ENCODE measurements at places on chromosomes 6 and 20. TPM values are rescaled to one million over a fixed set of nuclear protein-coding genes. Genes with fewer than 3 reads are reported as not detected.
A peak's percentile ranks its signal among the peaks of the same experiment; 100 is the strongest.

DNA sequence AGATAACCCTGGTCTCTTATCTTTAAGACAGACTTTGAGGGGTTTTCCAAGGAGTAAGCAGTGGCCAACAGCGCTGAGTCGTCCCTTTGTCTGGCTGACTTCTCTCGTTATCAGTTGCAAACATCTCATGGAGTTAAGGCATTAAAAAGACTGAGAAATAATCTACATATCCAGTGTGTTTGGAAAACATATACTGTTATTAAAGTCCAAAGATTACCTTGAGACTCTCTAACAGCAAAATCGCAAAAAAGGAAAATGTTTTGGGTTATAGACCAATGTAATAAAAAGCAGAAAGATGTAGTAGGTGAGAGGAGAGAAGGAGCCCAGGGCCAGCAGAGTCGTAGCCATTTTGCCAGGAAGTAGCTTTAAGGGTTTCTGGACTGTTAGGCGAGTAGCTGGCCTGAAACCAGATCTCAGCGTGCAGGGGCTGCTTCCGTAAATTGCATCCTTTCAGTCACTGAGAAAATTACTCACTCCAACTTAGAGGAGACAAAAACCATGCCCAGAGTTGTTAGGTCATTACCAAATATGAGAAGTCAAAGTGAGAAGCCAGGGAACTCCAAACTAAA, 24.6 kb downstream of the MYLK4 start:
- no peak overlapping the region for H3K4me3 ChIP-seq
- H3K36me3 ChIP-seq, result no peaks in the 10 kb centered on the region
- DNase-seq, result no peak
- peaks cover 4% of the 10 kb centered on the region for H3K4me1 ChIP-seq
- peaks cover 14% of the 10 kb centered on the region for H3K27me3 ChIP-seq

DNA sequence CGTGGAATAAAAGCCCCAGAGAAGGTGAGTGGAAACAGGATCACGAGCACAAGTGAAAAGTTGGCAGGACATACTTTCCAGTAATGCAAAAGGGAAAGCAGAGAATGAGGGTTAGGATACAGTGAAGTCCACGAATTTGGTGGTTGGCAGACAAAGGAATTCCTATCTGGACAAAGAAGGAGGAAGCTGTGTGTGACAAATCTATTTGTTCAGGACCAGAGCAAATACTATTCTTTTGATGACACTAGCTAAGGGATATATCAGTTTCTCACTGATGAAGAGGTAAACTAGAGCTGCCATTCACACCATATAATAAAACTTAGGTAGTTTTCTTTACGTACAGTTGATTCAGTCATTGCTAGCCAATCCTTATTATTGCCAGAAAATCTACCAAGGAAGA, 156.8 kb upstream of the GRIK2 start:
- no peaks in the 10 kb centered on the region for H3K4me1 ChIP-seq
- DNase-seq, result no peak
- H3K27ac ChIP-seq, result no peak overlapping the region
- H3K27me3 ChIP-seq, result no peaks in the 10 kb centered on the region

- no peaks in the 10 kb centered on the region for H3K36me3 ChIP-seq
- no peak overlapping the region for H3K27ac ChIP-seq
- DNase-seq, result no peak
- peak overlapping the region; percentile 82 for H3K4me3 ChIP-seq
Measured at GRCh38 chr6:7261852-7262461, 51.0 kb downstream of the SSR1 start.

PFDN4 gene
- total RNA-seq, result 55.1 TPM

- DNase-seq, result no peak
- no peak overlapping the region for H3K27ac ChIP-seq
- H3K27me3 ChIP-seq, result peaks cover 47% of the 10 kb centered on the region
- peak overlapping the region; percentile 80 for H3K4me3 ChIP-seq
- peaks cover 20% of the 10 kb centered on the region for H3K4me1 ChIP-seq
- H3K36me3 ChIP-seq, result no peaks in the 10 kb centered on the region
Measured at GRCh38 chr6:107490566-107491137, 735 bp downstream of the SOBP start.

- H3K36me3 ChIP-seq, result no peaks in the 10 kb centered on the region
- no peak overlapping the region for H3K4me3 ChIP-seq
- H3K27me3 ChIP-seq, result peaks cover 7% of the 10 kb centered on the region
- DNase-seq, result no peak
- no peaks in the 10 kb centered on the region for H3K4me1 ChIP-seq
- H3K27ac ChIP-seq, result no peak overlapping the region
Measured at GRCh38 chr6:43947860-43948259, 177.8 kb downstream of the VEGFA start.

GRCh38 chr6:24720131-24720603, 1.2 kb upstream of the C6orf62 start:
- peaks cover 50% of the 10 kb centered on the region for H3K36me3 ChIP-seq
- no peaks in the 10 kb centered on the region for H3K27me3 ChIP-seq
- H3K27ac ChIP-seq, result peak overlapping the region; percentile 100
- peaks cover 34% of the 10 kb centered on the region for H3K4me1 ChIP-seq
- H3K4me3 ChIP-seq, result peak overlapping the region; percentile 99

SPTLC3 gene
- 0.68 TPM for total RNA-seq

- H3K4me1 ChIP-seq, result peaks cover 27% of the 10 kb centered on the region
- H3K27me3 ChIP-seq, result no peaks in the 10 kb centered on the region
- peak overlapping the region; percentile 28 for H3K4me3 ChIP-seq
- DNase-seq, result no peak
- H3K36me3 ChIP-seq, result peaks cover 36% of the 10 kb centered on the region
Measured at GRCh38 chr6:3001773-3002293, 2.1 kb downstream of the NQO2 start.

Data from activated T-helper 2 cell treated with anti-CD3 and anti-CD28 coated beads, Interferon-gamma antibody, Interleukin-2, Interleukin-4, amounts not matched to agents 10 μg/mL and 5 μg/mL and 100 μg/mL, durations not matched to agents 14 hours and 24 hours and 36 hours (primary cell).